HCT116 (cell line): ENCODE measurements at places on chromosomes 4 and X. TPM values are rescaled to one million over a fixed set of nuclear protein-coding genes. Genes with fewer than 3 reads are reported as not detected.
A peak's percentile ranks its signal among the peaks of the same experiment; 100 is the strongest.

- no peak overlapping the region for H3K27ac ChIP-seq
- H3K4me1 ChIP-seq: no peaks in the 10 kb centered on the region
- no peak overlapping the region for H3K4me3 ChIP-seq
- no peaks in the 10 kb centered on the region for H3K27me3 ChIP-seq
- no peak for DNase-seq
- H3K36me3 ChIP-seq: no peaks in the 10 kb centered on the region
Observed at GRCh38 chr4:19508442-19508841, 743.3 kb upstream of the SLIT2 start.

GRCh38 chr4:19063662-19064061, 1042.1 kb upstream of the LCORL start:
- no peaks in the 10 kb centered on the region for H3K4me1 ChIP-seq
- H3K36me3 ChIP-seq: no peaks in the 10 kb centered on the region

SSR4 gene
- 182 TPM for total RNA-seq

NSD2 gene
- total RNA-seq: 145 TPM

BEX5 gene
- total RNA-seq: not detected

- no peak overlapping the region for H3K4me3 ChIP-seq
- no peak overlapping the region for H3K27ac ChIP-seq
- no peaks in the 10 kb centered on the region for H3K4me1 ChIP-seq
Observed at GRCh38 chr4:152154433-152154832, 381.5 kb downstream of the FBXW7 start.

DNA sequence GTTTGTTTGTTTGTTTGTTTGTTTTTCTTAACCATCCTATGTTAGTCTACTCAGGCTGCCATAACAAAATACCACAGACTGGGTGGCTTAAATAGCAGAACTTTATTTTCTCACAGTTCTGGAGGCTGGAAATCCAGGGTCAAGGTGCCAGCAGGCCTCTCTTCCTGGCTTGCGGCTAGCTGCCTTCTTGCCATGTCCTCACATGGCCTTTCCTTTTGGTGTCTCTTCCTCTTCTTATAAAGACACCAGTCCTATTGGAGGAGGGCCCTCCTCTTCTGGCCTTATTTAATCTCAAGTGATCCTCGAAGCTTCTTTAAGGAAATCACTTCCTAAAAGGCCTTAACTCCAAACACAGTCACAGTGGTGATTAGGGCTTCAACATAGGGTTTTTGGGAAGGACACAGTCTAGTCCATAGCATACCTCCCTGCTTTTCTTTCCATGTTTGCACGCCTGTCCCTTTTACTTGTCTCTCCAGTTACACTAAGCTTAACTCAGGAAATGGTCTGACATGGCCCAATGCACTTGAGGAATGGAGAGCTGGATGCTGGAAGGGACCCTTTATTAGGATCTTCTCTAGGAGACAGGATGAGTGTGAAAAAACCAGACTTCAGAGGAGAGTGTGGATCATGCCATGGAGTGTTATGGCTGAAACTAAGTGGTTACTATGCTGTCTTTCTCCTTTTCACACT, 36.0 kb upstream of the MGST2 start:
- H3K4me3 ChIP-seq: no peak overlapping the region
- no peaks in the 10 kb centered on the region for H3K36me3 ChIP-seq

GPR82 gene
- total RNA-seq: not detected

GRCh38 chr4:148273501-148273986, 168.7 kb downstream of the NR3C2 start:
- no peaks in the 10 kb centered on the region for H3K27me3 ChIP-seq
- H3K4me3 ChIP-seq: no peak overlapping the region
- no peak overlapping the region for H3K27ac ChIP-seq
- no peak for DNase-seq
- H3K36me3 ChIP-seq: no peaks in the 10 kb centered on the region
- no peaks in the 10 kb centered on the region for H3K4me1 ChIP-seq

LYAR gene
- total RNA-seq: 53.0 TPM

DNA sequence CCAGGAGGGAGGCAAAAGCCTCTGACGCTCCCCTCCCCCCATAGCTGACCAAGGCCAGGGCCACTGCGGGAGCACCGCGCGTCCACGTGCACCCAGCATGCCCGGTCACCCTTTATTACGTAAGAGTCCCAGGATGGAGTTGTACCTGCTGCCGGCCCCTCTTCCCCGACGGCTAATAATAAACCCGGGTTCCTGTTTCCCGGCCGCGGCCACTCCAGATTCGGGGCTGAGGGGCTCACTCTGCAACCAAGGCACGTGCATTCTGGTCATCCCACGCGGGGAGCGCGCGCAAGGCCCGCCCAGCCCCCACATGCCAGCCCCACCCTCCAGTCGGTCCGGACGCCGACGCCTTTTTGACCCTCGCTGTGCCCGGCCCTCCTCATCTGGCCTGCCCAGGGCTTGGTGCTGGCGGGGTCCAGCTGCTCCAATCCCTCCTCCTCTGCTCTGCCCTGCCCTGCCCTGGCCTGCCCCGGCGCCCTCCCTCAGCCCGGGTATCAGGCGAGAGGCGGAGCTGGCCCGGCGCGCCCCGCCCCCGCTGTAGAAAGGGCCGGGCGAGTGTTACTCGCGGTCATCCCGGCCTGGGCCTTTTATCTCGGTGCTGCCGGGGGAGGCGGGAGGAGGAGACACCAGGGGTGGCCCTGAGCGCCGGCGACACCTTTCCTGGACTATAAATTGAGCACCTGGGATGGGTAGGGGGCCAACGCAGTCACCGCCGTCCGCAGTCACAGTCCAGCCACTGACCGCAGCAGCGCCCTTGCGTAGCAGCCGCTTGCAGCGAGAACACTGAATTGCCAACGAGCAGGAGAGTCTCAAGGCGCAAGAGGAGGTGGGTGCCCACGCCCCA, 2.6 kb downstream of the MID1IP1 start:
- H3K4me1 ChIP-seq: peaks cover 15% of the 10 kb centered on the region
- H3K36me3 ChIP-seq: peaks cover 5% of the 10 kb centered on the region; the same call in 1 of the 2 replicates
- no peaks in the 10 kb centered on the region for H3K27me3 ChIP-seq
- peak overlapping the region; percentile 64 for H3K4me3 ChIP-seq
